ENCODE measurements at places on chromosomes 12 and 14.

DNA sequence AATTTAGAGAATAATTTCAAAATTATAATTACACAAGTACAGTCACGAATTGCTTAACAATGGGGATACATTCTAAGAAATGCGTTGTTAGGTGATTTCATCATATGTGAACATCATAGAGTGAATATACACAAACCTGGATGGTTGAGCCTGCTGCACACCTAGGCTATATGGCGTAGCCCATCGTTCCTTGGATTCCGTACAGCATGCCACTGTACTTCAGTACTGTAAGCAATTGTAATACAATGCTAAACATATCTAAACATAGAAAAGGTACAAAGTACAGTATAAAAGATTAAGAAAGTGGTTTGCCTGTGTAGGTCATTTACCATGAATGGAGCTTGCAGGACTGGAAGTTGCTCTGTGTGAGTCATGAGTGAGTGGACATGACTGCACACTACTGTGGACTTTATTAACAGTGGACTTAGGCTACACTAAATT, 286.2 kb downstream of the CACNA1C start:
- DNase-seq: no peak

DNA sequence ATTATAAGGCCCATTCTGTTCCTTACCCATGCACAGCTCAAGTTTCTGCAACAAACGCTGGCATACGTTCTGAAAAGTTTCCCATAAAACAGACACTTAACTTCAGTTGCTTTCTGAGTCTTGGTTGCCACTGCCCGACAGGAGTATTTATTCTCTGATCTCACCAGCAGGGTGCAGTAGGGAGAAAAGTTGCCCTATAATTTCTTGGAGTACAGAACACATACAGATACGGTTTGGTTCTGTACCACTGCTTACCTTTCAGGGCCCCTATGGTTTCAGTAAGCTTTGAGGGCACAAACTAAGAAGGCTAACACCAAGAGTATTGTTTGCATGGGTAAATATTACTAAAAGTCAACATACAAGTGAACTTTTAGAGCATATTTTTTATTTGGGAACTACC, 77.9 kb downstream of the SPATA7 start:
- DNase-seq: no peak

DNA sequence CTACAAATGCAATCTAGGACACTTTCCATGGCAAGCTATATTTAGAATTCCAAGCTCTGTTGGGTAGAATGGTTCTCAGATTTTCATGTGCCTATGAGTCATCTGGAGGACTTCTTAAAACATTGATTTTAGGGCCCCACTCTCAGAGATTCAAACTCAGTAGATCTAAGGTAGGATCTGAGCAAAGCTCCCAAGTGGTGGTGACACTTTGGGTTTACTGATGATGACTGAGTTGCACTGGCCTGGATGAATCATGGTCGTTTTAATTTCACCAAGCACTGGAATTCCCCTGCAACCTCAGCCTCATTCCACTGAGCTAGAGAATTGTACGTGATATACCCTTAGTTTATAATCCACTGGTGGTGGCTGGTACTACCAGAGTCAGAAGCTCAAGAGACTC, 86.5 kb downstream of the PPM1H start:
- DNase-seq: no peak

GRCh38 chr12:153080-153746, 60.7 kb downstream of the SLC6A12 start:
- peak; percentile 60 for DNase-seq

GRCh38 chr14:80959496-80959895, 4.1 kb downstream of the TSHR start:
- no peak for DNase-seq

DNA sequence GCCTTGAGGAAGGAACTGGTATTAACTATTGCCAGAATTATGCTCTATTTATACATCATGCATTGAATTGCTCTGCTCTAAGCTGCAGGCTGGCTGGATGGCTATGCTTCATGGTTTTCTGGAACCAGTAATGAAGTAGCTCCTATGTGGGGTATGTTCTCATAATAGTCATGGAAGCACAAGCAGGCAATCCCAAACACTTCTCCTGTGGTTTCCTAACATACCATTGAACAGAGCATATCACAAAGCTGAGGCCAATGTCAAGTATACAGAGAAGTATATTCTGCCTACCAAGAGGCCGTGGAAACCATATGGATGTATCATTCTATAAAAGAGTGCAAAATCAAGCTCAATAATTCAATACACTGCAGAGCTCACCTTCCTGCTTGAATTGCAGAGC, 1752.4 kb upstream of the FLRT2 start:
- no peak for DNase-seq

- DNase-seq: no peak
Measured at GRCh38 chr12:12167847-12168246, 97.1 kb downstream of the BCL2L14 start.

DNA sequence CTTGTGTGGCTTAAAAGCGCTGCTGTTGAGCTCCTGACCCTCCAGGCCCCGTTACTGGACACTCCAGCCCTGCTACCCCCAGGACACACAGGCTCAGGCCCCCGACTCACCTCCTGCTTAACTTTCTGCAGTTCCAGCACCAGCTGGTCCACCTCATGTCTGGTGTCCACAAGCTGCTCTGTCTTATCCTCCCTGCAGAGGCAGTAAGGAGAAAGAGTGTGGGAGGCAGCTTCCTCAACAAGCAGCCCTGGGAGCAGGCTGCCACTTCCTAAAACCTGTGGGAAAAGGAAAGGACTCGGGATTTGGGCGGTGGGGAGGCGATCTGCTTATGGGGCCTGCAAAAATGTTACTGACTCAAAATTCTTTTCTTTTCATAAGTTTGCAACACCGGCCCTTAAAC, 79.2 kb downstream of the CCDC88C start:
- no peak for DNase-seq

DNA sequence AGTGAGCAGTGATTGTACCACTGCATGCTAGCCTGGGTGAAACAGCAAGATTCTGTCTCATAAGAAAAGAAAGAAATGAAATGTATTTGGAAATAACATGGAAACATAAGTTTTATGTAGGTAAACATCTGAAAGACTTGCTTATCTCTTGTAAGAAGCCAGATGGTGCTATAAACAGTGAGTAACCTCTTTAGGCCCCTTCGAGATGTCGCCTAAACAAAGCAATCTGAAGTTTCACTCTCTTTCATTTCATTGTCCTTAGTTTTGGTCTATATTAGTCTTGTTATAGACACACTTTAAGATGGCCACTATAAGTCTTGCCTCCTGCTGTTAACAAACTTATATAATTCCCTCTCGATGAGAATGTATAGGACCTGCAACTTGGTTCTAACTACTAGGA, 472.6 kb upstream of the ATP2B1 start:
- DNase-seq: no peak

GRCh38 chr14:51735851-51736250, 84.1 kb downstream of the FRMD6 start:
- no peak for DNase-seq

GRCh38 chr12:104498211-104498801, 41.6 kb downstream of the CHST11 start:
- no peak for DNase-seq

GRCh38 chr12:124318278-124319020, 23.6 kb downstream of the RFLNA start:
- no peak for DNase-seq

DNA sequence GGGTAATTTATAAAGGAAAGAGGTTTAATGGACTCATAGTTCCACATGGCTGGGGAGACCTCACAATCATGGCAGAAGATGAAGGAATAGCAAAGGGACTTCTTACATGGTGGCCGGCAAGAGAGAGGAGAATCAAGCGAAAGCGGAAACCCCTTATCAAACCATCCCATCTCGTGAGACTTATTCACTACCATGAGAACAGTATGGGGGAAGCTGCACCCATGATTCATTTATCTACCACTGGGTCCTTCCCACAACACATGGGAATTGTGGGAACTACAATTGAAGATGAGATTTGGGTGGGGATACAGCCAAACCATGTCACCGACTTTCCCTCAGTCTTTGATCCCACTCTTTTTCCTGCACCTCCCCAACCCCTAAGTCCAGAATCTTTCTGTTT, 12.6 kb upstream of the CTDSP2 start:
- no peak for DNase-seq

- no peak for DNase-seq
Measured at GRCh38 chr14:79018836-79019235, 848.7 kb downstream of the NRXN3 start.

DNA sequence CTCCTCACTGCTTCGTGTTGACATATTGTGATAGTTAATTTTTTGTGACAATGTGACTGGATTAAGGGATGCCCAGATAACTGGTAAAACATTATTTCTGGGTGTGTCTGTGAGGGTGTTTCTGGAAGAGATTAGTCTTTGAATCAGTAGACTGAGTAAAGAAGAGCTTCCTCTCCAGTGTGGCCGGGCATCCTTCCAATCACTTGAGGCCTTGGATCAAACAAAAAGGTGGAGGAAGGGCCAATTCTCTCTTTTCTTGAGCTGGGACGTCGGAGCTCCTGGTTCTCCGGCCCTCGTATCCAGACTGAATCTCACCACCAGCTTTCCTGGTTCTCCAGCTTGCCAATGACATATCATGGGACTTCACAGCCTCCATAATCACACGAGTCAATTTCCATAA, 240.4 kb downstream of the CHST11 start:
- no peak for DNase-seq

DNA sequence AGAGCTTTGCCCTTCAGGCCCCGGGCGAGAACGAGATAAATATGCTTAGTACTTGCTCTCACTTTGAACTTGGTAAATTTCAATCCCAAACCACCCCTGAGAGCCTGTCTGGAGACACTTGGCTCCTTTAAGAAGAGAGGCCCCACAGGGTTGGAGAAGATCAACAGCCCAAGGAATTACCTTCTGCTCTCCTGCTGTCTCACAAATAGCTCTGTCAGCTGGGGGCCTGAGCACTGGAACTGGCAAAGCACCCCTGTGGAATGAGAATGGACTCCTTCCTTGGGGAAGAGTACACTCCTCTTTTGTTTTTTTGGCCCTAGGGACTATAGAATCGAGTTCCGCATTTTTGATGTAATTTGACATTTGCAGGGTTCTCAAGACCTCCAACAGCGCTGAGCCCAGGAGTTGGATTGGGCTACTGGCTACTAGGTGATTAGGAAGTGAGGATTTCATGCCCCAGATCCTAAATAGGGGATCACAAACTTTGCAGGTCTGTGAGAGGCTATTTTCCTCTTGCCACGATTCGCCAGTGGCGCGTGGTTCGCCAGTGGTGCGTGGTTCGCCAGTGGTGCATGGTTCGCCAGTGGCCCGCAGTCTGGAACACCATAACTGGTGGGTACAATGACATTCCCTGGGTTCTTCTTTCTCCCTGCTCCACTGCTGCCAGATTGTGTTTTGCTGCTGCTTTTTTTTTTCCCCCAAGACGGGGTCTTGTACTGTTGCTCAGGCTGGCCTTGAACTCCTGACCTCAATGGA, 17.8 kb upstream of the MEG3 start:
- DNase-seq: no peak

DNA sequence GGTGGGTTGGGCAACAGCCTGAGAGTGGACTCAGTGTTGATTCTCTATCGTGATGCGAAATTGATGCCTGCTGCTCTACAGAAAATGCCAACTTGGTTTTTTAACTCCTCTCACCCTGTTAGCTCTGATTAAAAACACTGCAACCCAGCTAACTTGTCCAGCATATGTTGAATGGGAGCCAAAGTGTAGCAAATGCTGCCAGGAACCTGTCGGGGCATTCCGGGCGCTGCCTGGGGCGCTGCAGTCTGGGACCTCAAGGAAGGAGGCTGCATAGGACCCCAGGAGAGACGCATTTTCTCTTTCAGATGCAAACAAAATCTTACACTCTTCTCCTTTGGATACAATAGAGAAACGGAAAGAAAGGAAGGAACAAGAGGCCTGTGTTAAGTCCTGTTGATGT, 3.9 kb downstream of the B3GNT4 start:
- DNase-seq: no peak

DNA sequence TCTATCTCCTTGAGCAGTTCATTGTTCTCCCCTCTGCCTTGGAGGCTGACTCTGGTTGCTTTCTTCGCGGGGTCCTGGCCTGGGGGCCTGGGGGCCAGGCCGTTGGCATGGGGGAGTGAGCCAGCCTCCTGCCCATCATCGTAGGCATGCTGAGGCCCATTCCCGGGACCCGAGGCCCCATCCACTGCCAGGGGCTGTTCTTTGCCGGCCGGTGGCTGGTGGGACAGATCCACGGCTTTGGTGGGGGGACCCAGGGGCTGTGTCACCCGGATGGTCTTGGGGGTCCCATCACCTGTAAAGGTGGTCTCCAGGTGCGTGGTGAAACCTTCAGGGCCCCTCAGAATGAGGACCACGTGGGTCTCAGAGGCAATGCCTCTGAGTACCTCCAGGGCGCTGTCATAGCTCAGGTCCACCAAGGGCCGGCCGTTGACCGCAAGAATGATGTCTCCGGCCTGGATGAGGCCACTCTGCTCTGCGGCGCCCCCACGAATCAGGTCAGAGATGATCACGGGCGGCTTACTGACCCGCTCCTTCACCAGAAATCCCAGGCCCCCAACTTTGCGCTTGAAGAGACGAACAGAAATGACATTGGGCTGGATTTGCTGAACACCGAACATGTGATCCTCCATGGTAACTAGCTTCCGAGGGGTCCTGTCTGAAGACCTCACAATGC, 30.8 kb downstream of the NOS1 start:
- no peak for DNase-seq

- no peak for DNase-seq
Measured at GRCh38 chr12:98352218-98352811, 163.1 kb upstream of the TMPO start.

- DNase-seq: no peak
Measured at GRCh38 chr14:34258318-34258717, 203.7 kb downstream of the SPTSSA start.

GRCh38 chr14:36111822-36112583, 64.5 kb downstream of the PTCSC3 start:
- no peak for DNase-seq

- DNase-seq: no peak
Measured at GRCh38 chr12:120639771-120640721, at the start of gene CABP1. Gene CABP1 (plus strand): TSS chr12:120640626. CDS start chr12:120640686, 60 bp downstream.

GRCh38 chr12:128612150-128612850, 211.5 kb downstream of the SLC15A4 start:
- no peak for DNase-seq

DNA sequence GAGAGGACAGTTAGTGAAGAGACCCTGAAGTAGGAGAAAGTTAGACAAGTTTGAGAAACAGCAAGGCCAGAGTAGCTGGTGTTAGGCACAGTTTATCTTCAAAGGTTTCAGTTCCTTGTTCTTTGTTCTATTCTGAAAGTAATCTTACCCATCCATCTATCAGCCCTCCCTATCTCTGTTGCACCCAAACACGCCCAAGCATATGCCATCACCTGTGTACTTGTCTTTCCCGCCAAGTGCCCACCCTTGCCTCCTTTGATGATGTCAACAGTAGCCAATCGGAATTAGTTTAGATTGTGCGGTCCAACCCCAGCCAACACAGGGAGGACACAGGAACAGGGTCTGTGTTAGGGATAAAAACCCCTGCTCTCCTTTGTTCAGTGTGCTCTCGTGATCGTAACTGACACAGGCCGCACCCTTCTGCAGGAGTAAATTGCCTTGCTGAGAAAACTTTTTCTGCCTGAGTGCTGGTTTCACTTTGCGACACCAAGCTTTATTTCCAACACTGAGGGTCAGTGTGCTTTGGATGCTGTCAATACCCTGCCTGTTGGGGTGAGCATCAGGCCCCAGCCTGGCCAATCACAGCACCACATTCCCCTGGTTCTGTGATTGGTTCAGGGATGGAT, 4.7 kb upstream of the TMEM229B start:
- DNase-seq: no peak

GRCh38 chr14:73248108-73248868, 11.0 kb downstream of the PAPLN start:
- no peak for DNase-seq
